ENCODE measurements at places on chromosomes 4 and X. TPM values are rescaled to one million over a fixed set of nuclear protein-coding genes. Genes with fewer than 3 reads are reported as not detected.

- no peak for DNase-seq
Measured at GRCh38 chr4:37876156-37876555, 14.7 kb upstream of the TBC1D1 start.

SLC10A3 gene
- 10.9 TPM for total RNA-seq

DNA sequence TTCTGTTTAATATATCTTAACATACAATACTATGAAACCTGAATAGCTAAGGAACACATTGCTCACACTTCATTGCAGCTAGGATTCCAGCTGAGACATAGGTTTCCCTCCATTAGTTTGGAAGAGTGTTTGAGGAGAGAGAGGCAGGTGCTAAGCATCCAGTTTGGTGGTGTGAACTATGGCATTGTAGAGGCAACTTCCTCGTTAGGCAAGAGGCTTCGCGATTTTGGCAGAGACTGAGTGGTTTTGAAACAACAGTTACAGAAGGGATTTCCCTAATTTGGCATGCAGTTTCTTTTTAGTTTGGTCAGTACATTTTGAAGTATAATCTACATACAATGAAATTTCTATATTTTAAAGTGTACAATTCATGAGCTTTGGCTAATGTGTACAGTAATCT, 117.1 kb upstream of the BMP3 start:
- no peak for DNase-seq

ZFP42 gene
- total RNA-seq, result 5.5 TPM
